Germinal center (tissue), 1 donor: ENCODE measurements at places on chromosomes 16 and 17.

DNA sequence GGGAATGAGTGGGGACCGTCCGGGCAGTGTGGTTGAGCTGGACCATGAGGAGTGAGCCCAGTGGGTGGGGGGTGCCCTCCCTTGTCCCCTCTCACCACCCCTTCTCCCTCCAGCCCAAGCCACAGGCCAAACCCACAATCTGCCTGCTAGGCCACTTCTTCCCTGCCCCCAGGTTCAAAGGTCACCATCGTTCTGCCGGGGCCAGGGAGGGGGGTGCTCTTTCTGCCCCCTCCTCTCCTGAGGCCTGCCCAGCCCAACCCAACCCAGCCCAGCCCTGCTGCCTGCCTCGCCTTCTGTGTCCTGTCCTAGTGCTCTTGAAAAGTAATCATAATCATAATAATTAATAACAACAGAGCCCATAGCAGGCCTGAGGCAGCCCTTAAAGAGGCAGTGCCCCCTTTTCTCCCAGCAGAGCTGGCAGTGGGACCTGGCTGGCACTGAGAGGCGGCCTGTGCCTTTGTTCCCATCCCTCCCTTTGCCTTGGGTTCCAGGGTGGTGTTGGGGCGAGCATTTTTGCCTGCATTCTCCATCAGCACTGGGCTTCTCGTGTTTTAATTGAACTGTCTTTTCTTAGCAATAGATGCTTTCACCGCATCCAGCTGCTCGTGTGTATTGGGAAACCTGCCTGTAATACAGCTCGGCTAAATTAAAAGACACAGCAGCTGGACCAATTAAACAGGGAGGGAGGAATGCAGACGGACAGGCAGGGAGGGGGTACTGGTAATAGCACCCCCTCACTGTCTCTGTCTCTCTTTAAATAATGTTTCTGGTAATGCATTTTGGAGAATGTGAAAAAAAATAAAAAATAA, 46.8 kb downstream of the SREBF1 start:
- DNase-seq = no peak

DNA sequence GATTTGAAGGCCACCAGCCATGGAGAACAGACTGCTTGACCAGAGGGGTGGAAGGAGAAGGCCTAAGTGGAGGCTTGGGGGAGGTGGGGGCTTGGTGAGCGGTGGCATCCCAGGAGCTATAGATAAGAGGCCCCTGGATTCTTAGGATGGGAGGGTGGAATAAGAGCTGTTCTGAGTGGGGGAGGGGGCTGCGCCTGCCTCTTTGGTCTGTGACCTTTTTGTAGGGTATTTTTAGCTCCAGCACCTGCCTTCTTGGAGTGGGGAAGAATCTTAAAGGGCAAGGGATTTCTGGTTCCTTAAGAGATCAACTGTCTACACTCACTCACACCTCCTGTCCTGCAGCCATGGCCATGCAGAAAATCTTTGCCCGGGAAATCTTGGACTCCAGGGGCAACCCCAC, 567 bp downstream of the ENO3 start:
- DNase-seq = no peak

DNA sequence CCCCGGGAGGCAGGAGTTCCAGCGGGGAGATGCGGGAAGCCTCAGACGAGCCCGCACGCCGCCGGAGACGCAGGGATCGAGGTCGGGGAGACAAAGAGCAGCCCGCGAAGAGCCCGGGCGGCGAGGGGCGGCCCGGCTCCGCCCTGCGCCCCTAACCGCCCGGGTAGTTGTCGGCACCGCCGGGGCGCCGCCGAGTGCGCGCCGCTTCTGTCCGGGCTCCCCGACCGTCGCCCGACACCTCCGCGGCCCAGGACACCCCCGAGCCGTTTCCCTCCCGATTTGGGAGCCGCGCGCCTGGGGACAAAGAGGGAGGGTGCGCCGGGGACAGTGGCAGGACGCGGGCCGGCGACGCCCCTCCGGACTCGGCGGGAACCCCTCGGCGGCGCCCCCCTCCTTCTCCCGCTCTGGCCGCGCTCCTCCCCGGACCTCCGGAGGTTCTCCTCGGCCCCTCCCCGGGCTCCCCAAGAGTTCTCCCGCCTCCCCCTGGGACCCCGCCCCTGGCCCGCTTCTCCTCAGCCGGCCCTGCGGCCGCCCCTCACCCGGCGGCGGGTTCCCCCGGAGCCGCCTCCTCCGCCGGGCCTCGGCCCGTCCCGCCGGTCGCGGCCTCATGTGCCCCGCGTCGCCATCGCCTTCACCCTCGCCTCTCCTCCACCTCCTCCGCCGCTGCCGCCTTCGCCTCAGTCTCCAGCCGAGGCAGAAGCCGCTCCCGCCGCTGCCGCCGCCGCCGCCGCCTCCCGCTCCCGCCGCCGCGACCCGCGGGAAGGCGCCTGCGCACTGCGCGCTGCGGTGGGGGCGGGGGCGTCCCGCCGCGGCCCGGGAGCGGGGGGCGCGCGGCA, at the start of gene GJC1:
Gene GJC1, minus strand, starts transcription at position 765 of the 836 bp plus-strand sequence. CDS start 24,470 bp downstream, outside the sequence.
- DNase-seq = peak; percentile 46

- DNase-seq = no peak
Observed at GRCh38 chr17:74196541-74197317, 6.7 kb upstream of the RPL38 start.
